Activated T-cell treated with anti-CD3 and anti-CD28 coated beads, Interleukin-2, amount 50 U/mL, for 1 hour (primary cell): ENCODE measurements at places on chromosomes 11 and 22.

GRCh38 chr11:1574933-1575242, 2.8 kb upstream of the DUSP8 start:
- DNase-seq, result no peak

GRCh38 chr22:25774575-25775026, 32.6 kb downstream of the MYO18B start:
- no peak for DNase-seq

GRCh38 chr22:30276039-30276438, 9.4 kb upstream of the OSM start:
- DNase-seq, result no peak

DNA sequence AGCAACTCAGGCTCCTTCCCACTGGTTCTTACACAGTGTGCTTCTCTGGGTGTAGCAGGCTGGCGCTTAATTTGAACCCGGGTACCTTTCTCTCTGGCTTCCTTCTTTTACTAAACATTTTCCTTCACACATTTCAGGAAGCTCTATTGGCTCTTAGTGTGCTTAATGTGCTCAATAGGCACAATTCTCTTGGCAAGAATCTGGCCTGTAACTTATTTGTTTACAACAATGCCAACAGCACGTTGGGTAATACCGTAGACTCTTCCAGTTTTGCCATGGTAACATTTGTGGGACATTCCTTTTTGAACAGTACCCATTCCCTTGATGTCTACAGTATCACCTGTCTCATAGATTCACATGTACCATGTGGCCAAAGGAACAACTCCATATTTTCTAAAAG, 47.8 kb downstream of the AAMDC start:
- no peak for DNase-seq

DNA sequence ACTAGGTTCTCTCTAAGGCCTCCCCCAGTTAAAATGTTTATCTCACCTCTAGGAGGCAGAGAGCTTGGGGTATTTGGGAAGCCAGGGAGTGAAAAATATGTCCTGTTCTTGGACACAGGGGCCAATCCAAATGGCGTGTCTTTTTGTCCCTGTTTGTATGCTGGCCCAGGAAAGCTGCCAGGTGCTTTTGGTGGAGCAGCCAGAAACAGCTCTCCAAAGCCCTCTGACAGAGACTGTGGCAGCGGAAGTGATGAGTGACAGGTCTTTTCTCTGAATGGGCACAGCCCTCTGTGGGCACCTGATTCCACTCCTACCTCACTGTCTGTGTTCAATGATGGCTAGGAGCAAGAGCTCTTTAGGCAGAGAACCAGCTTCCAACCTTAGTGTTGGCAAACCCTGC, 106.4 kb upstream of the KIRREL3 start:
- DNase-seq, result no peak

- no peak for DNase-seq
Observed at GRCh38 chr11:121723246-121723741, 270.5 kb upstream of the SORL1-AS1 start.

DNA sequence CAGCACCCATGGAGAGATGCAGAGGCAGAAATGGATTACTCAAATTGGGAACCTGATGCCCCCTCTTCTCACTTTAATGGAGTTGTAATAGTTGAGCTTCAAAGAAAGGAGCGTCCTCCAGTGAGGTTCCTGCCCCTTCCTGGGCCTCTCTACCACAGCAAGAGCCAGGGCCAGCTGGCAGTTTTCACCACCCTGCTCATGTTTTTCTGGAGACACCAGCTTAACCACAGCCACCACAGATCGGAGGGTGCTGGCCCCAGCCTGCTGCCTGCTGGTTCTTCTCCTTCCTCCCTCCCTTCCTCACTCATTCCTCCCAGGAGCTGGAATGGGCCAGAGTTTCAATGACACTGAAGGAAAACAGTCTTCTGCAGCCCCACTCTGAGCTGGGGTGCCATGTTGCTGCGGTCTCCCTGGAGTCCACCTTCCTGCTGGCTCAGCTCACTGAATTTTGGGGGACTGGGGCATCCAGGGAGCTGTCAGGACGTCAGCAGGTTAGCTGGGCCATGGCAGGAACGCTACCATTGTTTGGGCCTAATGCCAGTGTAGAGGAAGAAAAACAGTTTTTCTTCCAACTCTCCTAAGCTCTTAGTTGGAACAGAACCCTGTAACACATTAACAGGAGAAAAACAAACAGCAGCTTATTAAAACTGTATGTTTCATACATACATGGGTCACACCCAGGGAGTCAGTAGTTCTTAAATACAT, 57.7 kb downstream of the TRAF6 start:
- no peak for DNase-seq

DNA sequence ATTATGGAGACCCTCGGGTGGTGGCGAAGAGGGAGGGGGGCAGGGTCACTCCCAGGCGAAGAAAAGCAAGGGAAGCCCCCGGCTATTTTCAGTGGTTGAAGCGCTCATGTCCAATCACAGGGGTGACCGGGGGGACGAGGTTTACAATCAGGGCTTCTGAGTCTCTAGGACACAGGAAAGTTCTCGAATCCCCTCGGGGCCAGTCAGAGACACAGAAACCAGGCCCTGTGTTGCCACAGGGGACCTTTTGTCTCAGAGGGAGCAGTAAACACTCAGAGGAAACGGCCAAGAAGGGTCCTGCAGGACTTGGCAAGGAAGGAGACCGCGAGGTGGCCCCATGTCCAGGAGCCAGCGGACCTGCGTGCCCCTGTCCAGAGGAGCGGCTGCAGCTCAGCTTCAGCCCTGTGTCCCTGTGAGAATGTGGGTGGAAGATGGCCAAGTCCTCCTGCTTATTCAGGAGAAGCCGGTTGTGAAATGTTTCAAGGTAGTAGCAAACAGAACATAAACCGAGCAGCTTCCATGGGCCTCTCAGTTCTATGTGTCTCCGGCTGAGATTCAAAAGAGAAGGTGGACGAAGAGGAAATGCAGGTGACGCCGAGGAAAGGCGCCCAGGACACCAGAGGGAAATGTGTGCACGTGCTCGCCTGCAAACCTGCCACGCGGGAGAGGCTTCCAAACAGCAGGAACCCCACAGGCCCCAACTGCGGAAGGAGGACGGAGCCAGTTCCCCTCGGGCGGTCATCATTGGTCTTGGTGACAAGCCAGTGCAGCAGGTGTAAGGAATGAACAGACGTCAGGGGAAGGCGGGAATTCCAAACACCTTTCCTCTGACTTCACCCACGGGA, 357.6 kb downstream of the BRD1 start:
- DNase-seq, result no peak

GRCh38 chr11:44416776-44417175, 106.8 kb upstream of the ALX4 start:
- no peak for DNase-seq

GRCh38 chr22:49202226-49202625, 625.4 kb downstream of the BRD1 start:
- no peak for DNase-seq

DNA sequence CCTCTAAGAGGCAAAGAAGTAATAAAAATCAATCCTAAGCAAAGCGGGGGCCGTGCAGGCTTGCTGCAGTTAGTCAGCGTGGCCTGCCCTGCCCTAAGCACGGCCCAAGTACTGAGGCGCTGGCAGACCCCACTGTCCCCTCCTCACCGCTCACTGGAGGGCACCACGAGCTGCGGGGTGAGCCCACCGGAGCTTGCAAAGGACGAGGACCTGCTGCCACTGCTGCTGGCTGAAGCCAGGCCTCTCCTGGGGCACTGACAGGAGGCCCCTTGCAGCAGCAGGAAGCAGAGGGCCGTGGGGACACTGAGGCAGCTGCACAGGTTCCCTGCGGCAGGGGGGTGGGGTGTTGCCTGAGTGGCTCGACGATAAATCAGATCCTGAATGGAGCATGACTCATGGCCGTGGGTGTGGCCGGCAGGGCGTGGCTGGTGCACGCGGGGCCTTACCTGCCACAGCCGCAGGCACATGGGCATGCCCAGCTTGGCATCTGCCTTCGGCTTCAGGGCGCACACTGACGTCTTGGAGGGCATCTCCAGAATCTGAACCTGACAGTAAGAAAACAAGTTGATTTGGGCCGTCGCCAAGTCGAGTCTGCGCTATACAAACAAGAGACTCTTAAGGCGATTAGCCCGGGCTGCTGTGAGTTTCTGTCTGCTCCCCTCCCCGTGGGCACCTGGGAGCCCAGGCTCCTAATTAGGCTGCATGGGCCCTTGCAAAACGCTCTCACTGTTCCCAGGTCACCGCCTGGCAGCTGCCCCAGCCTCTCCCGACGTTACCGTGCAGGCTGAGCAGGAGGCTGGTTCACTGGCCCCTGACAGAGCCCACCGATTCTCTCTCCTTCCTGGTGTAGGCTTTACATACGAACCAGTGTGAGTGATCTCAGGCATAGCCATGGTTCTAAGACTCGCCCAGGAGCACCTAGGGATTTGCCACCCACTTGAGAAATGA, 45.9 kb downstream of the TBX1 start:
- no peak for DNase-seq

DNA sequence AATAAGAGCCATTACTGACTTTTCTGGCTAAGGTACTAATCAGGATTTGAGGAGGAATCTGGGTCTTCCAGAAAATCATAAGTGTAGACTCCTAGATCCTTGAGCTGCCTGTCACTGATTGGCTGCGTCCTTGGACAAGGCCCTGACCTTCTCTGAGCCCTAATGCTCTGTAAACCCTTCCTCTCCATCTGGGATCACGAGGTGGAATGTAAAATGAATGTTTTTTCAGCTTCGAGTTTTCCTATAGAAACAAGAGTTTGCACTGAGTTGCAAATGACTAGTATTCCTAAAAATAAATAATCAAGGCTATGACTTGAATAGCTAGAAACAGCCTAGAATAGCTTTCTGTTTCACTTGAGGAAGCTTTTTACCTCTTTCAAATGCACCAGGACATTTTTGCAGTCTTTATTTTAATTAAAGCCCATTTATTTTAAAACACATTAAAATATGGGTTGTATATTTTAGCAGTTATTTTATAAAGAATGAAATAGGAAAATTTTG, 1.1 kb upstream of the DIXDC1 start:
- no peak for DNase-seq

- DNase-seq, result no peak
Observed at GRCh38 chr11:120577041-120577440, 65.5 kb downstream of the GRIK4 start.

DNA sequence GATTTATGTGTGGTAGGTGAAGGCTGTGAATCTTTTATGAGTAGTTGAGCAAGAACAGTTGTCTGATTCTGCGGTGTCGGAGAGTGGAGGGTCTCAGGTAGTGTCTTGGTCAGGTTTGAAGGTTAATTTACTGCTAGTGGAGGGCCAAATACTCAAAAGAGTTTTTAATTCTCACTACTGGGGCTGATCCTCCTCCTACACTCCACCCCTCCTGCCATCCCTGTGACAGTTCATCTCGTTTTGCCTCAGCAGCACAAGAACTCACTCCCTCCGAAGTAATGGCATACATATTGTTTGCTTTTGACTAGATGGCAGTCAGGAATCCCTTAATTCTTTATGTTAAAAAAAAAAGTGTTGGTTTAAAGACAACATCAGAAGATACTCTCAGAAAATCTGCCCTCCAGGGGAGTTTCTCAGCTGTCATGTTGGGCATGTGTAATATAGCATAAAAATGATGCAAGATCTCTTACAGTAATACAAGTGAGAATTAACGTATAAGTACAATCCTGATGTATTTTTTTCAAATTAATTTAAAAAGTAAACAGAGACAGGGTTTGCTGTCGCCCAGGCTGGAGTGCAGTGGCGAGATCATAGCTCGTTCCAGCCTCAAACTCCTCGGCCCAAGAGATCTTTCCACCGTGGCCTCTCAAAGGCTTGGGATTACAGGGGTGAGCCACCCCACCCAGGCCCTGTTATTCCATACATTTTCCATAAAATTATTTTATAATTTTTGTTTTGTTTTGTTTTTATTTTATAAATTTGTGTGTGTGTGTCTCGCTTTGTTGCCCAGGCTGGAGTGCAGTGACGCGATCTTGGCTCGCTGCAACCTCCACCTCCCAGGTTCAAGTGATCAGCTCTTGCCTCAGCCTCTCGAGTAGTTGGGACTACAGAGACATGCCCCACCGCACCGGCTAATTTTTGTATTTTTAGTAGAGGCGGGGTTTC, 1.3 kb downstream of the FAR1 start:
- DNase-seq, result no peak

DNA sequence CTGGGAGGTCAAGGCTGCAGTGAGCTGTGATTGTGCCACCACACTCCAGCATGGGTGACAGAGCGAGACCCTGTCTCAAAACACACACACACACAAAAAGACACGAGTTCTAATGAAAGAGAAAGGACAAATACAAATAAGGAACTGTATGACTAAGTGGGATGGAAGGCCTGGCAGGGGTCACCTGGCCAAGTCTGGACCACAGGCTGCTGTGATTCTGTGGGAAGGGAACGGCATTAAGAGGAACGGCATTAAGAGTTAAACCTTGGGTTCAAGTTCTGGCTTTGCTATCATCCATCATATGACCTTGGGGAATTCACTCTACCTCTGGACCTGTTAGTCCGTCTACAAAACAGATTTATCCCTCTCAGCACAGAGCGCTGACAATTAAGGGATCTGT, 47.7 kb downstream of the LRFN4 start:
- no peak for DNase-seq

DNA sequence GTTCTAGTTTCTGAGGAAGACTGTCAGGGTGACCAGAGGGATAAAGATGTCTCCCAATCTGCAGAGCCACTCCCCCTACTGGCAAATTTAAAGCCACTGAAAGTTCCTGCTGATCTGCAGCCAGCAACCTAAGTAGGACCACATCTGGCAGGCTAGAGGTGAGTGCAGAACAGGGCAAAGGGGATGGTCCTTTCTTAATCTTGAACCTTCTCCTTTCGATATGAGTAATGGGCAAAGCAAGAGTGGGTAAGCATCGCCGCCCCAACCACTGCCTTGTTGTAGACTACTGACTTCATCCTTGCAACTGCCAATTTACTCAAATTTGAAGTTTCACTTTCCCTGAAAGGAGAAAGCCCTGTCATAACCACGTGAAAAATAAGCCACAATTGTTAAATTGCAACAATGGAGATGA, 30.7 kb downstream of the SCUBE2 start:
- DNase-seq, result no peak

DNA sequence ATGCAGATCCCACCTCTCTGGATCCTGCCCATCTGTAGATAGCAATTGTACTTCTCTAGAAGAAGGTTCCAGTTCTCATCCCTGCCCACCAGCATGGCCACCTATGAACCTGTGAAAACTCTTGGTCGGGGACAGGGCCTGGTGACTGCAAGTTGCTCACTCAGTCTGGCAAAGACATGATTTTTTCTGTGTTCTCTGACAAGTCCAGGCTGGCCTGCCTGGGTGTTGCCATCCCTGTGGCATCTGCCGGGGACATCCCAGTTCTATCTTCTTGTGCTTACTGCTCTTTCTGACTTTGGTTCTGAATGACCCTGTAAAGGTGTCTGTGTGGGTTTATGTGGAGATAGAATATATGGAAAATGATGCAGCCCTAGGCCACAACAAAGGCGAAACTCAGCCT, 545.8 kb downstream of the INSC start:
- no peak for DNase-seq

GRCh38 chr11:57979532-57980079, 44.1 kb upstream of the OR9Q1 start:
- DNase-seq, result no peak
